ENCODE measurements at places on chromosomes 5 and 9.
A peak's percentile ranks its signal among the peaks of the same experiment; 100 is the strongest.

DNA sequence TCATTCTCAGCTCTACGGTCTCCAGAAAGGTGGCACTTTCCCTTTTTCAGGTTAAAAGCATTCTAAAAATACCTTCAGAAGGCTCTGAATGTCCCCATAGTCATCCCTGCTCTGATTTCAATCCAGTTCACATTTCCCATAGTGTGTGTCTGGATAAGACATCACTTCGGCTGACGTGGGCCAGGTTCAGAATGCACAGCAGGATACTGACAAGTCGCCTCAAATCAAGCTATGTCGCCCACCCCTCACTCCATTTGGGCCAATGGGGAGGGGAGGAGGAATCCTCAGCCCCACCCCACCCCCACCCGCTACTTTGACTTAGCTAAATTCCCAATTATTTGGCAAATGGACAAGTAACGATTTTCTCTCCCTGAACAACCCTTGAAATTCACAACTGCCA is 148.0 kb downstream of the SLIT3 start:
- DNase-seq, result no peak

DNA sequence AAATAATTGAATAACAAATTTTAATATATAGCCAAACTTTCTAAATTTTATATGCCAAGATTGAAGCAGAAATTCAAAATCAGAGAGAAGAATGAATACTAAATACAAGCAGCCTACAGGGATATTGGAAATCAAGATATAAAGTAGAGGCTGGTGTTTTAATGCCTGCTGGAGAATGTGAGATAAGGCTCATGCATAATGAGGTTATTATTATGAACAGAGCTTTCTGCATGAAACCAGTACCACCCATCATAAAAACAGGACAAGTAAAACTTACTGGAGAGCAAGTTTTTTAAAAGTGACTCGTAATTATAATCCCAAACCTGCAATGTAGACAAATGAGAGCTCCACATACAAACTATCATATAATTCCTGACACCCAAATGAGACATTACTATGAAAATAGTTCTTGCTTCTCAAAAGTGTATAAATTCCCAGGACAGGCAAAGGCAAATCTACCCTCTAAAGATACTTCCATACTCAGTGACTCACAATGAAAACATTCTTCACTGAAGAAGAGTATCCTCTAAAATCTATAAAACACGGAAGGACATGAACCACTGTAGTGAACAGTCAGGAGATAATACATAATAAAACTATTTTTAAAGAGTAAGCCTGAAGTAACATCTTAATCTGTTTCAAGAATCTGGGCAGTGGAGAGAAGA is 532.0 kb upstream of the GRAMD2B start:
- DNase-seq, result no peak

DNA sequence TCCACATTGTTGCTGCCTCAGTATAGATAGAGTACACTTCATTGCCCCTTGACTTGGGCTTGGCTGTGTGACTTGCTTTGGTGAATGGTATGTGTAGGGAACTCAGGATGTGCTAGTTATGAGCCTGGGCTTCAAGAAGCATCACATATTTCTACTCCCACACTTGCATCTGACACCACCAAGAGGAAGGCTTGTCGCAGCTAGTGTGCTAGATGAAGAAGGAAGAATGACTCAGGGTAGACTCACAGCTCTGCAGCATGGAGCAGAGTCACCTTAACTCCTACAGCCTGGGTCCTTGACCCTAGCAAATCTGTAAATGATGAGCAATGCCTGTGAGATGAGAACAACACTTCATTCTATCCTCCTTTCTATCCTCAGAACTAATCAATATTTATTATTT is 261.8 kb downstream of the ASTN2 start:
- DNase-seq, result no peak

DNA sequence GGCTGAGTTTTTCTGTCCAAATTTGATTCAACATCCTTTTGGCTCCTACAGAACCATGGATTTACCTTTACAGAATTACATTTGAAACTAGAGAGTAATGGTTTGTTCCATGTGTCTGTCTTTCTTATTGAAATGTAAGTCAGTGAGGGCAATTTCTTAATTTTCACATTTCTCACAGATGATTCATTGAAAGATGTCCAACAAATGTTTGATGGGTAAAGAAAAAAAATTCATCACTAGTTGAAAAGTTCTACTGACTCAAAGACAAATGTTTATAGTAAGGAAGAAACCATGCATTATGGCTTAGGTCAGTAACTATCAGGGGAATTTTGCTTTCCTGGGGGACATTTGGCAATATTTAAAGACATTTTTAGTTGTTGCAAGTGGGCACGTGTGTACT is 131.6 kb upstream of the TRPM3 start:
- DNase-seq, result no peak

DNA sequence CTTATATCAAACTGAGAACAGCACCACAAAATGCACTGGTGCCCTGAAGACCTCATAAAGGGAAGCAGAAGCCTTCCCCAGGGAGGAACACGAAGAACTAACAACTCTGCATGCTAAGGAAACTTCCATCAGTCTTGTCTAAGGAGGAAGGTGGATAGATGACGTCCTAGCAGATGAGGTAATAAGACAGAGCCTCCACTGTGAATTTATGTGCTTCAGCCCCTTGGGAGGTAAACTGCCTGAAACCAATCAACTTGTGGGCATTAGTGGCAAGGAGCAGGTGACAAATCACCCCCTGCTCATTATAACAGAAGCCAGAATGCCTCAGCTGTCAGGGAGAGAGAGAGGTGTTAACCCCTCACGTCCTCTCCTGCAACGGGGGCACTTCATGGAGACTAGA is 48.9 kb upstream of the SPIN1 start:
- no peak for DNase-seq

GRCh38 chr5:538801-539468 is 14.7 kb upstream of the SLC9A3 start:
- no peak for DNase-seq

DNA sequence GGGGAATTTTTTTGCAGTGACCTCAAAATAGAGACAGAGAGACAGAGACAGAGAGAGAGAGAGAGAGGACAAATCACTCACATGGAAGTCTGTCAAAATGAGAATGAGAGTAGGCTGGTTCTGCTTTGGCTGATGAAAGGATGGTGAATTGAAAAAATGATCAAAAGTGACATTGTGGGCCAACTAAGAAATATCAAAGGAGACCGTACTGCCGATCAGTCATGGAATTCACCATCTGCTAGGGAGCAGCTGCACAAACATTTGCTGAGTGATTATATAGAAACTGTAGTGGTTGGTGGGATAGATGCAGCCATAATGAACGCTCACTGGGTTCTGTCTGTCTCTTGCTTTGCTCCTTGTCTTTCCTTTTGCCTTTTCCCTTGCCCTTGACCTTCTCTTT is 476.6 kb upstream of the SGCD start:
- no peak for DNase-seq

- DNase-seq, result no peak
Measured at GRCh38 chr9:131432597-131433301, 38.9 kb downstream of the PRRC2B start.

GRCh38 chr9:35108946-35109575 is 6.1 kb upstream of the STOML2 start:
- DNase-seq, result no peak

- no peak for DNase-seq
Measured at GRCh38 chr5:171295801-171296200, 13.2 kb upstream of the TLX3 start.

GRCh38 chr5:35182910-35183535 is 47.3 kb downstream of the PRLR start:
- DNase-seq, result peak; percentile 2

- DNase-seq, result no peak
Measured at GRCh38 chr5:102659151-102659550, 96.0 kb upstream of the PAM start.

- DNase-seq, result no peak
Measured at GRCh38 chr5:121031491-121031890, 567.4 kb downstream of the PRR16 start.

- no peak for DNase-seq
Measured at GRCh38 chr5:139648205-139649081, at the start of gene CXXC5. Gene CXXC5, plus strand, starts transcription at chr5:139648349. Its CDS starts 32,175 bp downstream, at chr5:139680524.

GRCh38 chr5:139104577-139105276 is 93.4 kb downstream of the SIL1 start:
- no peak for DNase-seq

GRCh38 chr5:51326844-51327243 is 56.4 kb upstream of the ISL1 start:
- no peak for DNase-seq

- DNase-seq, result no peak
Measured at GRCh38 chr5:95426227-95426626, 35.1 kb downstream of the FAM81B start.

- DNase-seq, result no peak
Measured at GRCh38 chr5:133236541-133236951, 184.7 kb downstream of the HSPA4 start.

DNA sequence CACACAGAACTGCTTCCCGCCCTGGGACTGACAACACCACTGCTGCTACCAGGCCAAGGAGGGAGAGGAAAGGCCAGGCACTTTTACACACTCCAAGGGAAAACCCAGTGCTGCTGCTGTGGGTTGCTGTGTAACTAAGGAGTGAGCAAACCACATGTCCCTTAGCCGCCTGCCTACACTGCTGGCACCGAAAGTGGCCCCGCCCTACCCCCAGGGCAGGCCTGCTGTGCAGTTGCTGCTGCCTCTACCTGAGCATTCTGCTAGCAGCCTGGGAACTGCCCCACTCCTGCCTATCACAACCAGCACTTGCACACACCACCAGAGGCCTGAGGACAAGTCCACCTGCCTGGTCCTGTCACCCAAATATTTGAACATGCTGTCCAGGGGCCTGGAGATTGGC is 740.9 kb downstream of the DTWD2 start:
- DNase-seq, result no peak

DNA sequence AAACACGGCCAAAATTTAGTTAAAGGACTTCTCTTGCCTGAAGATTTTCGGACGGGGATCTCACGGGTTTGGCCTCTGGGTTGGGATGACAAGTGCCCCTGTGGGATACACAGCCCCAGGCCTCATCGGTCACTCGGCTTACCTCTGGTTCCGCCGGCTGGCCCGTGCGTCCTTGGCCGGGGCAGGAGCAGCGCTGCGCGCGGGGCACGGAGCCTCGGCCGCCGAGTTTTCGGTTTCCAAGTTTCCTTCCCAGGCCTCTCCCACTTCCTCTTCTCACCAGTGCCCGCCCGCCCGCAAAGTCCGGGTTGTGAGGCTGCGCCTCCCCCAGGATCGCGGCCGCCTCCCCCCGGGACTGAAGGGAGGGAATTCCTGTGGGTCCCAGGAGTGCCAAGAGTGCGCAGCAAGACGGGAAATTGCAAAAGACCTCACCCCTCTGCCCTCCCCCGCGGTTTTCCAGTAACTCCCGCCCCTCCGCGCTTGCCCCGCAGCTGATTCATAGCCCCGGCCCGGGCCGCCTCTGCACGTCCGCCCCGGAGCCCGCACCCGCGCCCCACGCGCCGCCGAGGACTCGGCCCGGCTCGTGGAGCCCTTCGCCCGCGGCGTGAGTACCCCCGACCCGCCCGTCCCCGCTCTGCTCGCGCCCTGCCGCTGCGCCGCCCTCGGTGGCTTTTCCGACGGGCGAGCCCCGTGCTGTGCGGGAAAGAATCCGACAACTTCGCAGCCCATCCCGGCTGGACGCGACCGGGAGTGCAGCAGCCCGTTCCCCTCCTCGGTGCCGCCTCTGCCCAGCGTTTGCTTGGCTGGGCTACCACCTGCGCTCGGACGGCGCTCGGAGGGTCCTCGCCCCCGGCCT is at the start of gene OSMR:
TSS of gene OSMR (plus strand) at position 487 of the 853 bp plus-strand sequence. CDS start 23,033 bp downstream, outside the sequence.
- peak; percentile 37 for DNase-seq

DNA sequence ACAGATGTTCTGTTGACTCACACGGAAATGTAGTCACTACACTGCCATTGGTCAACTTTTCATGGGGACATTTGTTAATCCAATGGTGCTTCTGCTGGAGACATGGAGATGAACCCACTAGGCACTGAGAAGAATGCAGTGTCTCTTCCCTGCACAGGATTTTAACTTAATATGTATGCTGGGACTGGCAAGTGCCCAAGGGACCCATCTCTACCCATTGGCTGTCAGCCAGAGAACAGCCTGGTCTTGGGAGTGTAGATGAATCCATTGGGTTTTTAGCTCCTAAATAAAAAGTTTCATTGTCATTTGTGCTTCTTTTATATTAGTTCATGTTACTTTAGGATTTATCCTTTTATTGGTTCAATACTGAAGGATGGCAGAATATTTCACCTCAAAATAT is 195.8 kb upstream of the CDH6 start:
- no peak for DNase-seq

DNA sequence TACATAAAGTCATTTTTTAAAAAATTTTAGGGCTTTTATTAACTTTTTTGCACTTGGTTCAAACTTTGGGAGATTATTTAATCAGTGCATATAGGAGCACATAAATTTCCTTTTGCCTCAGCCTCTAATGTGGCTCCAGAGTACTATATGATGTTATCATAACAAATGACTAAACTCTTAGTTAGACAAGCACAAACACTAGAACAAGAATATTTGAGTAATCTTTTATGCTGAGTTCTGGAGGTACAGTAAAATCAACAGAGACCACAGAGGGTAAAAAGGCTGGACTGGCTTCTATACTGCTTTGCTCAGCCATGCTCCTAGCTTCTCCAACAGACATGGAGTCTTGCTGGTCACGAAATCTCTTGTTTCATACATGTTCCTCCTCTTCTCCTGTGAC is 52.5 kb upstream of the SGCD start:
- DNase-seq, result no peak

GRCh38 chr9:72844440-72844768 is 108.4 kb downstream of the ALDH1A1 start:
- no peak for DNase-seq

- no peak for DNase-seq
Measured at GRCh38 chr9:133584559-133585476, 24.4 kb downstream of the FAM163B start.

DNA sequence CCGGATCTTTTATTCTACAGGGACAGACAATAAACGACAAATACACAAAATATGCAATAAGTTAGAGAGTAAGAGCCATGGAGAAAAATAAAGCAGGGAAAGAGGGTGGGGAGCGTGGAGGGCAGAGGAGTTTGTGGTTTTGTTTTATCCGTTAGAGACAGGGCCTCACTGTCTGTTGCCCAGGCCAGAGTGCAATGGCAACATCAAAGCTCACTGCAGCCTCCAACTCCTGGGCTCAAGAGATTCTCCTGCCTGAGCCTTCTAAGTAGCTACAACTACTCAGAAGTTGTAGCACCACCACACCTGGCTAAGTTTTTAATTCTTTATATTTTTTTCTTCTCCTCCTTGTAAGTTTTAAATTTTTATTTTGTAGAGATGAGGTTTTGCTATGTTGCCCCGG is 54.5 kb upstream of the CTNNA1 start:
- no peak for DNase-seq

- no peak for DNase-seq
Measured at GRCh38 chr9:17216646-17217045, 81.8 kb downstream of the CNTLN start.

- no peak for DNase-seq
Measured at GRCh38 chr9:99137225-99137624, 32.3 kb downstream of the TGFBR1 start.

Data from stimulated activated CD4-positive, alpha-beta T cell treated with anti-CD3 and anti-CD28 coated beads, Interleukin-1b, Interleukin-23, amount 100 ng/mL, for 24 hours (primary cell).